Pulmonary artery endothelial cell (primary cell): ENCODE measurements at places on chromosomes 7 and 10.

GRCh38 chr7:18450019-18450418 is 45.5 kb upstream of the HDAC9 start:
- DNase-seq: no peak

- DNase-seq: no peak
These were observed 40.9 kb downstream of the PPIF start for GRCh38 chr10:79387974-79388850.

- DNase-seq: no peak
These were observed 35.5 kb downstream of the DLD start for GRCh38 chr7:107926481-107926880.

GRCh38 chr10:120400601-120401000 is 56.4 kb upstream of the PLPP4 start:
- no peak for DNase-seq

DNA sequence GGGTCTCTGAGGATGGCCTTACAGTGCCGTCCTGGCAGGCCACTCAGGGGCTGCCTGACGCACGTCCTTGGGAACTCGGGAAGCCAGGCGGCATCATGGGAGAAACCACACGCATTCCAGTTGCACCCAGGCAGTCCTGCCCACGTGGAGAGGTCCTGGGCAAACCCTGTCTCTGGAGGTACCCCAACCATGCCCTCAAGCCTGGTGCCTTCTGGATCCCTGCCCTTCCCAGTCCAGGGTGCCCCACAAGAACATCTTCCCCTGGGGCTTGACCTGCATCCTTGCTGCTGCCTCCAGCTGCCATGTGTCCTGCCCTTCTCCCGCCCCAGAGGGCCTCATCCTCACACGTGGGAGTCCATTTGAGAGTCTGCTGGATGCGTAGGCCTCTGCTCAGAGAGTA is 200.3 kb upstream of the PPP2R2D start:
- DNase-seq: no peak

GRCh38 chr7:108059526-108059925 is 56.6 kb upstream of the LAMB1 start:
- DNase-seq: no peak

- DNase-seq: no peak
These were observed 24.6 kb downstream of the VSIR start for GRCh38 chr10:71748671-71749191.

GRCh38 chr7:26664274-26664673 is 200.1 kb downstream of the SKAP2 start:
- DNase-seq: no peak

GRCh38 chr7:30285536-30286284 is 1.3 kb downstream of the ZNRF2 start:
- no peak for DNase-seq

DNA sequence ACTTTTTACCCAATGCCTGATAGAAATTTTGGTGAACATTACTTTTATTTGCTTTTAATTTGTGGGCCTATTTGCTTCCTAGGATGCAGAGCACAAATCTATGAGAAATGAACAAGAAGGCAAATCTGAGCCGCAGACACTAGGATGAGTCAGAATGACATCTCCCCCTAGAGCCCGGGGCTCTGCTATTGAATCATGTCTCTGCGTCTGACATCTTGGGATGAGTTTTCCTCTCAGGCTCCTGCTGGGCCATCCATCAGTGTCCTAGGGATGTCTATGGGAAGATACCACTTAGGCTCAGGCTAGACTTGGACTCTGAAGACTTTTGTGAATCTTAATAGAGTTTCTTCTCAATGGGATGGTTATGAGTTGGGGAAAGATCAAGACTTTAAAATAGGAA is 157.3 kb upstream of the MTPN start:
- no peak for DNase-seq

GRCh38 chr7:12369072-12369471 is 34.6 kb downstream of the VWDE start:
- DNase-seq: no peak

- peak; percentile 26 for DNase-seq
These were observed 138.3 kb upstream of the FGFR2 start for GRCh38 chr10:121736315-121737130.

DNA sequence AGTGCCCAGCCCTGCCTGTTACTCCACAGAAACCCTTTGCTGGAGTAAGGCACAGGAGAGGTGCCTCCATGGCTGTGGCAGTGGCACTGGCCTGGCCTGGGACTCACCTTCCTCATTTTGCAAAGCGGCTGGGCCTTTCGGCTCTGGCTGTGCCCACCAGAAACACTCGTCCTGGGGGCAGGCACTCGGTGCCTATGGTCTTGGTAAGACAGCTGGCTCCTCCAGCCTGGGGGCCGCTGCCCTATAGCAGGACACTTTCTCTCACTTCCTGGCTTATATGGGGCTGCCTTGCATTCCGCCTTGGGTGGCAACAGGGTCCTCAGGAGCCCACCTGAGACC is 13.2 kb downstream of the ZMIZ1 start:
- no peak for DNase-seq

GRCh38 chr10:62069452-62070178 is 168.1 kb downstream of the ARID5B start:
- DNase-seq: no peak

DNA sequence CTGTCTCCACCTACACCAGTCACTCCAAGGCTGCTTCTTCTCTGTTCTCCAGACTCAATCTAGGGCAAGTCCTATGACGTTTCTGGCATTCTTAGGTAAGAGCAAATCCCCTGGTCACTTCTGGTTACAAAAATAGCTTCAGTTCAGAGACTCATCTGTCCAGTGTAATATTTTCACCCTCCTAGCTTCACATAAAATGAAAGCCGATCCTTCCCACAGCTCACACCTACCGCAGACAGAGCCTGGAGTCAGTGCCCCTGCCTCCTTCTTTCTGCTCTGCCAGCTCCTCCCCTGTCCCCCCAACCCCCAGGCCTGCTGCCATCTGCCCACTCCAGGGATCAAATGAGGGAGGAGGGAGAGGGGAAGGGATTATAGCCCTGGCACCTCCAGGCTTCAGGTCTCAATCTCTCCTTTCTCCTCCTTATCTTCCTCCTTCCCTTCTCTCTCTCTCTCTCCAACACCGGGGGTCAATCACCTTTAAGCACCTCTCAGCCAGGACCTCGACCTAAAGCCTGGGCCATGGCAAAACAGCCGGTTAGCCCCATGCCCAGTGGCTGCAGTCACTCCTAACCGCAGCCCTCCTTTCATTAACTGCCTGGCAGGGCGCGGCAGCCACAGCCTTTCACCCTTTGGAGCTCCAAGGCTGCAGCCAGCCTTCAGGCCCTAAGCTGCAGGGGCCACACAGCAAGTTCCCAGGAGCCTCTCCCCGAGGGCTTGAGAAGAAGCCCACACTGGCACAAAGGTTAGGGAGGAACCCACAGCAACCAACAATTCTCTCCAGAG is 292.6 kb upstream of the MGMT start:
- DNase-seq: no peak

DNA sequence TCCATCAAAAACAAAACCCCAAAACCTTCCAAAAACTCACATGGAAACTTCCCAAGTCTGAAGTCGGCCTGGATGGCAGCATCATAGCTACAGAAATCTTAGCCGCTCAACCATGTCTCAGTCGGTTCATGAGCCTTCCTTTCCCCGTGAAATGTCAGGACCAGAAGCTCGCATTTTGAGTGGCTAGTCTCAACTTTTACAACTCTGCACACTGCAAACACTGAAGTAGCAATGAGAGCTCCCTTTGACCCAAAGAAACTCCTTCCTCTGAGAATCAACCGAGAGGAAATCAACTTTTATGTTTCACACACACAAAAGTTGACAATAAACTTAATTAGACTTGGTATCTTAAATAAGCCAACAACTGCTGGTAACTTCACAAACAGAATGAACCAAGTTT is 37.6 kb upstream of the RNF32 start:
- DNase-seq: no peak

DNA sequence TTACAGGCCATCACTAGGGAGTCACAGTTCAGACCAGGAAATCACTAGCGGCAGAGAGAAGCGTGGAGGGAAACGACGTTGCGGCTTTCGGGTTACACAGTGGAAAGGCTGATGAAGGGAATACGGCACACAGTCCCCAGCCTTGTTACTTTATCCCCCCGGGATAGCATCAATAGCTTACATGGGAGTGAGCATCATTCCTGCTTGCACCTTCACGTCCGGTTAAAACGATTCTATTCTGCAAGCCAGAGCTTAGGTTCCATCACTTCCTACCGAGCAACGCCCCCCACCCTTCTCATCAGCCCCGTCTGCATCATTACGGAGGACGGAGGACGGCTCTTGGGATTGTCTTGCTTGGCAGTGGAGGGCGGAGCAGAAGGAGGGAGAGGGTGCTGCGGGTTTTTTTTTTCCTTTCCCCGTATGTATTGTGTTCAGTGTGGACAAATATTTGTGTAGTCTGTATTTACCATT is 124.9 kb downstream of the CLEC2L start:
- DNase-seq: peak; percentile 4

GRCh38 chr10:119477444-119477843 is 65.1 kb downstream of the RGS10 start:
- no peak for DNase-seq

- no peak for DNase-seq
These were observed 462.1 kb upstream of the GALNT17 start for GRCh38 chr7:70669854-70670253.

DNA sequence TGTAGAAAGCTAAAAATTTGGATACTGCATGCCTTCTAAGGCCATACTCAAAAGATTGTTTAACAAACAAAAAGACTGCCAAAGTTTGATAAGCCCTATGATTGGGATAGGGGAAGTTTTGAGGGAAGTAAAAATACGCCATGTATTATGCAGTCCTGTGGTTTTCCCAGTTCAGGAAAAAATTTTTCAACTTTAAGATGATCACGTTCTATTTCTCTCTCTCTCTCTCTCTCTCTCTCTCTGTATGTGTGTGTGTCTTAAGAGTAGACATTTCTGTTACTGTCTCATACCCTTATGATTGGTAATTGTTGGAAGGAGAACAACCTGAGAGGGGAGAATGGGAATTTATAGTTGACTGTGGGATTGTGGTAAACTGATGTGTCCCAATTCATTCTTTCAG is 69.1 kb upstream of the CYP26C1 start:
- DNase-seq: no peak

- no peak for DNase-seq
These were observed 64.6 kb upstream of the KCNMA1 start for GRCh38 chr10:77702166-77702565.

DNA sequence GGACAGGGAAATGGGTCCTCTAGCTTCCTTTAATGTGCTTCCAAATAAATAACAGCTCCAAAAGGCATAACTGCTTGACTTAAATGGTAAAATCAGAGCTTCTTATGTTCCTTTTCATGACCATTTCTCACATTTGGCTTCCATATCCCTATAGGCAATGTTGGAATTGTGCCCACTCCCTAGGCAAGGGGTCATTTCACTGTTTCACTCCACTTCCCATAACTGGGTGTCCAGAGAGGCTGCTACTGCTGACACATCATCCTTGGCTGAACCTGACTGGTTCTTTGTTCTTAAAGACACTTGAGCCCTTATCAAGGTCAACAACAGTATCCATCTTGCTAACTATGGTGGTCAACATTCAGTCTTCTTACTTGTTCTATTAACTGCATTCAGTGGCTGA is 37.1 kb downstream of the PRTFDC1 start:
- no peak for DNase-seq

GRCh38 chr7:73715648-73716317 is 3.7 kb downstream of the STX1A start:
- peak; percentile 79 for DNase-seq

DNA sequence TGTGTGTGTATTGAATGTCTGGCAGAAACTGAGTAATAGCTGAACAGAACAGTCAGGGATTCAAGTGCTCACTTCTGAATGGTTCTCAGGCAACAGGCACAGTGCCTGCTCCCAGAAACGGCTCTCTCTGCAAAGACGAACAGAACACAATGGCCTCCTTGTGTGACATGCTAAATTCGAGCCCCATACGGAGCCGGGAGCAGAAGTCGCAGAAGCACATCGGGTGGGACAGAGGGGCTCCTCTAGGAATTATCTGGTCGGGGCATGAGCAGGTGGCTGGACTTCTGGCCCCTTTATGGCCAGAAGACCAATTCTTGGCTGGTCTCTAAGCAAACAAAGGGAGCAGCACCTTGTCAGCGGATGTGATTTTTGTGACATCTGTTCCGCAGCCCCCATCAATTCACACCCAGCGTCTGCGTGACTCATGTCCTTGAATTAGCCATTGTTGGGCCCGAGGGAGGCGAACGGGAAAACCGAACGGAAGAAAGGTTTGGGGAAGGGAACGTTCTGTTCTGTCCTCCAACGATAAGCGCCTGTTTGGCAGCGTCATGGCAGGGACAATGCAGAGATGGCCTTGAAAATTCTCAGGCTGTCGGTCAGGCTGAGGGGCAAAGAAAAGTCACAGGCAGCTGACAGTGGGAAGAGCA is 47.3 kb upstream of the NPTX2 start:
- DNase-seq: no peak

DNA sequence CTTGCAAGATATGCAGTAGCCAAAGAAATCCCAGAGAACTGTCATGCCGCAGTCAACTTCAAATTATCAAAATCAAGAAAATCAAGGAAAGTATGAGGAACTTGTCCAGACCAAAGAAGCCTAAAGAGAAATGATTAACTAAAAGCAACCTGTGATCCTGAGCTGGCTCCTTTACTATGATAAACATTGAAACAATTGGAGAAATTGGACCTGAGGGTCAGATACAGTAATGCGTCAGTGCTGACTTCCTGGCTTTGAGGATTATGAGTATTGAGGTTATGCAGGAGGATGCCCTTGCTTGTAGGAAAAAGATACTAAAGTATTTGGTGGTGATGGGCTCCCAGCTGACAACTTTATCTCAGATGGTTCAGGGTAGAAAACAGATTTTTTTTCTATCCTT is 324.7 kb upstream of the AKR1E2 start:
- peak; percentile 54 for DNase-seq

- peak; percentile 1 for DNase-seq
These were observed 31.7 kb downstream of the GPR22 start for GRCh38 chr7:107501593-107501992.

DNA sequence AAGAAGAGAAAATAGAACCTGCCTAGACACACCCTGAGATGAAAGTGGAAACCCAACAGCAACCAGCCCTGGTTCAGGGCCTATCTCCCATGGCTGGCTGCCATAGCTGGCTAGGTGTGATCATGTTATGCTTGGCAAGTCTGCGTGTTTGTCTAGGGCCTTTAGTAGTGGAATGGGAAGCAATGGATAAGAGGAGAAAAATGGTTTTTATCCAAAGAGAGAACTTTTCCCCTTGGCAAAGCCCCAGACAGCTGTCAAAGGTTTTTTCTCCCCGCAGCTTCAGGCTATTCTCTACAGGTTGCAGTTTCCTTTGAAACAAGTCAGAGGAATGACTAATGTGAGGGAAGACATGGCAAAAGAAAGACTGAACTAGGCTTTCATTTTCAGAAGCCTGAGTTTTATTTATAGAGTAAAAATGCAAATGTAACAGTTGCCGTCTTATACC is 161.5 kb downstream of the SEMA3D start:
- no peak for DNase-seq

DNA sequence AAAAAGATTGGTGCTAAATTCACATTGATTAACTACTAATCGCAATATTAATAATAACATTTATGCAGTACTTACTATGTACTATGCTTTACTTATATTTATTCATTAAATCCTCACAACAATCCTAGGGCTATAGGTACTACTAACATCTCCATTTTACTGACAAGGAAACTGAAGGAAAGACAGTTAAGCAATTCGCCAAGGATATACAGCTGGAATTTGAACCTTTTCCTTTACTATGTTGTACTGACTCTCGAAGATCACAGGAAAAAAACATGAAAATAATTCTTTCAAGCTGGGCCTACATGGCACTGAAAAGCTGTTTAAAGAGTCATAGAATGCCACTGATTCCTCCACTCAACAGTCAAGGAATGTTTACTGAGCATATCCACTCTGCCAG is 185.4 kb downstream of the IPMK start:
- no peak for DNase-seq

- no peak for DNase-seq
These were observed 1130.0 kb downstream of the DNAJB9 start for GRCh38 chr7:109699661-109700060.
